ENCODE measurements at places on chromosomes 3 and 15. TPM values are rescaled to one million over a fixed set of nuclear protein-coding genes. Genes with fewer than 3 reads are reported as not detected.
A peak's percentile ranks its signal among the peaks of the same experiment; 100 is the strongest.

DNA sequence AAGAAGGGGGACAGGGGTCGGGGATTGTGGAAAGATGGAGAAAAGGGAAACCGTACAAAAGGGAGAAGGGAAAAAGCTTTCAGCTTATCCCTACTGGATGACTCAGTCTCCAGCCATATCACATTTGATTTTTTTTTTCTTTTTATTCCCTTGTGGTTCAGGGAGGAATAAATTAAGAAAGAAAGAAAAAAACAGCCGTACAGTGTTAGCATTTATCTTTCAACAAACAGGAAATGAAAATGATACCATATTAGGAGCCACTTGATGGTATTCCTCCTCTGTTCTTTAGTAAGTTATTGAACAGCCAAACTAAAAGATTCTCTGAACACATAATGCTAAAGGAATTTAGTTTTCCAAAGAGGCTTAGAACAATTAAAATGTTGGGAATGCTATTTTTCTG is 594.4 kb downstream of the FOXP1 start:
- peaks cover 16% of the 10 kb centered on the region for H3K4me1 ChIP-seq
- no peaks in the 10 kb centered on the region for H3K27me3 ChIP-seq
- no peak overlapping the region for H3K4me3 ChIP-seq
- H3K27ac ChIP-seq = no peak overlapping the region

DNA sequence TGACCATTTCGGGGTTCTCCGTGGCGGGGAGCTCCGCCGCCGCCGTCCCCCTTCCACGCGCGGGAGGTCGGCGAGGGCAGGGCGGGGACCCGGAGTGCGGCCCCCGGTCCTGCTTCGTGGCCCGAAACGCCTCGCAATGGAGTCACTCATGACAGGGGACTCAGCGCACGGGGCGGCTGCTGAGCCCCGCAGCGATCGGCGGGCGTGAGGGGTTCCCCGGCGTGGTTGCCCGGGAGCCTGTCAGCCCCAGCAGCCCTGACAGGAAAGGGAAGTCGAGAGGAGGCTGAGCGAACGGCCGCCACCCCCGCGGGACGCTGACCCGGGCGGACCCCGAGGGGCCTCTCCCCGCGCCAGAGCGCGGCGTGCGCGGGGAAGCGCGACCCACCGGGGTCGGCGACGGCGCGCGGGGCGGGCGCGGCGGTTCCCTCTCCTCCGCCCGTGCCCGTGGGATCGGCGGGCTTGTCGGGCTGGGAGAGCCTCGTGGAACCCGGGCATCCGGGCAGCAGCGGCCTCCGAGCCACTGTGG is 564 bp upstream of the PIGZ start:
- H3K4me1 ChIP-seq = peaks cover 3% of the 10 kb centered on the region
- no peaks in the 10 kb centered on the region for H3K27me3 ChIP-seq
- H3K36me3 ChIP-seq = no peaks in the 10 kb centered on the region
- H3K27ac ChIP-seq = no peak overlapping the region

GRCh38 chr3:85259748-85260147 is 301.0 kb downstream of the CADM2 start:
- H3K4me3 ChIP-seq = no peak overlapping the region
- H3K4me1 ChIP-seq = no peaks in the 10 kb centered on the region
- no peak for DNase-seq
- H3K27ac ChIP-seq = no peak overlapping the region
- H3K27me3 ChIP-seq = no peaks in the 10 kb centered on the region
- H3K36me3 ChIP-seq = no peaks in the 10 kb centered on the region

GRCh38 chr3:66276705-66277274 is 56.0 kb downstream of the SLC25A26 start:
- peak; percentile 66 for DNase-seq
- H3K27me3 ChIP-seq = no peaks in the 10 kb centered on the region
- H3K4me1 ChIP-seq = no peaks in the 10 kb centered on the region

DNA sequence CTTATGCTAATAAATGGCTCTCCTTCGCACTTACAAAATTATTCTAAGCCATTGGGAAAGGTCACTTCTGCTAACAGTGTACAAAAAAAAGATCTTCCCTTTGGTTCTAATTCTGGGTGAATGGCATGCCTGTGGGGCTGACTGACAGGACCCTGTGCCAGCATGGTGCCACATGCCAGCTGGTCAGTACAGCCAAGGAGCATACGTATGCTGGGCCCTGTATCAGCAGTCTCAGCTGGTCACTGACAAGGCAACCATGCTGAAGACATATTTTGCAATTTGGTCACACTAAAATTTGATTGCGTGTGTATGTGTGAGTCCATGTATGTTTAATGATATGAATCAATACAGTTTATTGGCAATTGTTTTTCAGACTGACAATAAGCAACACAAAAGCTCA is 246.1 kb downstream of the TBL1XR1 start:
- no peak overlapping the region for H3K27ac ChIP-seq
- H3K4me1 ChIP-seq = peaks cover 2% of the 10 kb centered on the region
- H3K27me3 ChIP-seq = no peaks in the 10 kb centered on the region
- H3K4me3 ChIP-seq = no peak overlapping the region
- DNase-seq = no peak

DNA sequence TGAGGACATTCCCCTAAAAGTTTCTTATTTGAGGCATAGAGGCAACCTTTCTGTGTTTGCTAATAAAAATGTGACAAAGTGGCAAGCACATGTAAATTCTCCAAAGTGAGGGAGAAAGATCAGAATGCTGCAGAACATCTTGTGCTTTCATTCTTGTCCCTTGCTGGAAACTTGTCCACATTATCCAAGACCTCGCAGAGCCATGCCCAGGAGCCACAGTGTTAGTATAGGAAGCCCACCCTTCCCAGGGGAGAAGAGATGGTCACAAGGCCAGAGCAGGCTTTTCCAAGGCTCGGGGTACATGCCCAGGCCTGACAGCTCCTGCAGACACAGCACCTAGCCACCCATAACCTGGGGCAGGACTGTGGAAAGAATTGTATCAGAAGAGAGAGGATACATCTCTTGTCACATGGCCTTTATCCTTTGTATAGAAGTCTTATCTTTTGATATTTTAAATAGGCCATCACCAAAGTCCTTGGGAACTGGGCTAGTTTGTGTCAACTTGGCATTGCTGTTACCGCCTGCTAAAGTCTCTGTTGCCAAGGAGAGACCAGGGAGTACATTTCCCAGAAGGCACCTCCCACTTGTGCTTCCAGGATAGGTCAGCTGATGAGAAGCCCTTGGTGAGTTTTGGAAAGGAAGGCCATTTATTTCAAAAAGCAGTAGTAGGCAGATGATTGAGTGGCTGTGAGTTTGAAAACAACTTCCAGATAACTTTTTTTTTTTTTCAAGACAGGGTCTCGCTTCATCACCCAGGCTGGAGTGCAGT is 10.5 kb downstream of the DLEC1 start:
- DNase-seq = peak; percentile 62
- no peaks in the 10 kb centered on the region for H3K36me3 ChIP-seq
- no peak overlapping the region for H3K4me3 ChIP-seq

- no peak overlapping the region for H3K4me3 ChIP-seq
- H3K27me3 ChIP-seq = no peaks in the 10 kb centered on the region
- DNase-seq = no peak
- no peaks in the 10 kb centered on the region for H3K36me3 ChIP-seq
- peaks cover 13% of the 10 kb centered on the region for H3K4me1 ChIP-seq
- H3K27ac ChIP-seq = no peak overlapping the region
Observed at GRCh38 chr3:101690972-101691371, 4.5 kb upstream of the RPL24 start.

The MYO9A gene
- total RNA-seq = 24.8 TPM

GRCh38 chr3:69409011-69409410 is 23.1 kb upstream of the FRMD4B start:
- H3K36me3 ChIP-seq = no peaks in the 10 kb centered on the region
- H3K4me3 ChIP-seq = no peak overlapping the region
- H3K27ac ChIP-seq = no peak overlapping the region
- H3K27me3 ChIP-seq = no peaks in the 10 kb centered on the region

GRCh38 chr3:150699068-150699639 is 4.6 kb downstream of the ERICH6 start:
- H3K27me3 ChIP-seq = no peaks in the 10 kb centered on the region
- no peak overlapping the region for H3K4me3 ChIP-seq
- no peak overlapping the region for H3K27ac ChIP-seq
- no peak for DNase-seq

Measured in adrenal gland (tissue), 19 donors.